ENCODE measurements at places on chromosomes 12 and 14. TPM values are rescaled to one million over a fixed set of nuclear protein-coding genes. Genes with fewer than 3 reads are reported as not detected.

The ISM2 gene
- total RNA-seq, result not detected

The KRT71 gene
- not detected for total RNA-seq

DNA sequence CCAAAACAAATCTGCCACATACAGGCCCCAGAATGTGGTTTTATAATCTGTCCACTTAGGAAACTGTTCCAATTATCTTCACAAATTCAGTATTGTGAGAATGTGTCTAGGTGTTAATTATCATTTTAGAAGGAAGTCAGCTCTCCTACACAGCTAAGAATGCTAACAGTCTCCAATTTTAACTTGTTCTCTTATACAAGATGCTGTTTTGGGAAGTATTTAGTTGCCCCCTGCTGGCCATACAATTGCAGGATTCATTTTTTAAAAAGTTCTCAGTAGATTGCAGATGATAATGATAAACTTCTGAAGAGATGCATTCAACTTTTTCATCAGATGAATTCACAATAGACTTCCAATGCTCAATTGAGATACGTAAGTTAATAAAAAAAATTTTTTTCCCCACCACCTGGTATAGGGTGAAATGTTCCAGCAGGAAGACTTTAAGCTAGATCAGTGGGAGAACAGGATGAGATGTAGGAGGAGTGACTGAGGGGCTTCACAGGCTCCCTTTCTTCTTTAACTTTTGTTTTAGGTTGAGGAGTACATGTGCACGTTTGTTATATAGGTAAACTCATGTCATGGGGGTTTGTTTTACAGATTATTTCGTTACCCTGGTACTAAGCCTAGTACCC is 27.3 kb upstream of the OSBPL8 start:
- no peak overlapping the region for H3K4me3 ChIP-seq
- no peak overlapping the region for H3K27ac ChIP-seq
- H3K4me1 ChIP-seq, result no peaks in the 10 kb centered on the region
- H3K27me3 ChIP-seq, result no peaks in the 10 kb centered on the region

GRCh38 chr12:90512518-90512917 is 442.5 kb downstream of the CCER1 start:
- no peak overlapping the region for H3K4me3 ChIP-seq
- no peaks in the 10 kb centered on the region for H3K27me3 ChIP-seq
- no peak for DNase-seq
- H3K4me1 ChIP-seq, result no peaks in the 10 kb centered on the region
- H3K27ac ChIP-seq, result no peak overlapping the region

DNA sequence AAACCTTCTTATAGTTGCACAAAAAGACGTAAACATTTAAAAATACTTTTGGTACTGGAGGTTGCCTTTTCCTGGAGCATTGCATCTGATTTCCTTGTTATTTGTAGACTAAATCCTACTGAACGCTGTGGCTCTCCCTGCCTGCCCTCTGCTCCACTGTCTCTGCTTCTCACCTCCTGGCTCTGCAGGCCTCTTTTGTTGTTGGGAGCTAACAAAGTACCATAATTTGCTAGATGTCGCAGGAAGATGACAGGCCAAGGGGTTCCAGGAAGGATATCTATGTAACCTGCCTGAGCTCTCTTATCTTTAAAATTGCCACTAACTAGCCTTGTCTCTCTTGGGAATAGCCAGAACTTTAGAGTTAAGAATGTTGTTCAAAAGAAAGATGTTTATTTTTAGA is 21.4 kb downstream of the SYNE2 start:
- H3K4me3 ChIP-seq, result no peak overlapping the region
- H3K4me1 ChIP-seq, result peaks cover 24% of the 10 kb centered on the region
- peak overlapping the region; percentile 69 for H3K27ac ChIP-seq
- H3K36me3 ChIP-seq, result no peaks in the 10 kb centered on the region
- no peaks in the 10 kb centered on the region for H3K27me3 ChIP-seq
- DNase-seq, result no peak
